ENCODE measurements at places on chromosomes 7 and 10. TPM values are rescaled to one million over a fixed set of nuclear protein-coding genes. Genes with fewer than 3 reads are reported as not detected.

DNA sequence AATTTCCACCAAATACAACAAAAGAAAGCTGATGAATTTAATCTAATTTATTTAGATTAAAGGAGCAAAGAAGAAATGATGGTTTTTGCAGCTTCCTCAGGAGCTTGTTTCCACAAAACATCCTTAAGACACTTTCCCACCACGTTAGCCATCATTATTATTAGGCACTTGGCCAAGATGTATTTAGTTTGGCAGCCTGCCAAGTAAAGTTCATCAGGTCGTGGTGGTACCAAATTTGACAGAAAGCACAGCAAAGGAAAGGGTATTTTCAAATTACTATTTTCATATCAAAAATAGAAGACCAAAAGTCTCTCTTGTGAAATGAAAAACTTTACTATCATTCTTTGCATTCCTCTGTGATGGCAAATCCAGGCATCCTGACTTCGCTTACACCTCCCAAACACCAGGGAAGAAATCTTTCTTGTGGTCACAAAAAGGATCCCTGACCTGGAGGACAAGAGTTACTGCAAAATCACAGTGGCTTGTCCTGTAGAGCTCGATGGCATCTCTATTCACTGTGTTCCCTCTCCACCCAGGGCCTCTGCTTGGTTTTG, 123.1 kb upstream of the INHBA start:
- no peak for DNase-seq

VAX1 gene
- total RNA-seq, result not detected

- peak; percentile 56 for DNase-seq
Measured at GRCh38 chr10:88707429-88708155, 1.5 kb downstream of the LIPK start.

GRCh38 chr10:971150-971542, 17.1 kb upstream of the GTPBP4 start:
- peak; percentile 56 for DNase-seq

GRCh38 chr10:30114881-30115625, 55.7 kb upstream of the JCAD start:
- no peak for DNase-seq

GRCh38 chr7:126820925-126821324, 431.8 kb downstream of the GRM8 start:
- DNase-seq, result no peak

- DNase-seq, result no peak
Measured at GRCh38 chr7:27212497-27213432, 12.9 kb upstream of the HOXA13 start.

CACNB2 gene
- not detected for total RNA-seq

GRCh38 chr10:104416851-104417250, 63.2 kb downstream of the CFAP58 start:
- no peak for DNase-seq

GRCh38 chr10:45058580-45058979, 57.9 kb downstream of the ZNF22 start:
- no peak for DNase-seq

- DNase-seq, result no peak
Measured at GRCh38 chr7:143418681-143419458, 10.2 kb upstream of the EPHA1 start.

SCIN gene
- not detected for total RNA-seq

- no peak for DNase-seq
Measured at GRCh38 chr10:69751214-69751613, 50.5 kb upstream of the COL13A1 start.

SEMA3A gene
- 19.4 TPM for total RNA-seq

All from SJCRH30 (cell line).